Activated CD4-positive, CD25-positive, alpha-beta regulatory T cell treated with anti-CD3 and anti-CD28 coated beads, Interleukin-2, amount 50 U/mL, for 72 hours (primary cell): ENCODE measurements at places on chromosomes 2 and 18.

DNA sequence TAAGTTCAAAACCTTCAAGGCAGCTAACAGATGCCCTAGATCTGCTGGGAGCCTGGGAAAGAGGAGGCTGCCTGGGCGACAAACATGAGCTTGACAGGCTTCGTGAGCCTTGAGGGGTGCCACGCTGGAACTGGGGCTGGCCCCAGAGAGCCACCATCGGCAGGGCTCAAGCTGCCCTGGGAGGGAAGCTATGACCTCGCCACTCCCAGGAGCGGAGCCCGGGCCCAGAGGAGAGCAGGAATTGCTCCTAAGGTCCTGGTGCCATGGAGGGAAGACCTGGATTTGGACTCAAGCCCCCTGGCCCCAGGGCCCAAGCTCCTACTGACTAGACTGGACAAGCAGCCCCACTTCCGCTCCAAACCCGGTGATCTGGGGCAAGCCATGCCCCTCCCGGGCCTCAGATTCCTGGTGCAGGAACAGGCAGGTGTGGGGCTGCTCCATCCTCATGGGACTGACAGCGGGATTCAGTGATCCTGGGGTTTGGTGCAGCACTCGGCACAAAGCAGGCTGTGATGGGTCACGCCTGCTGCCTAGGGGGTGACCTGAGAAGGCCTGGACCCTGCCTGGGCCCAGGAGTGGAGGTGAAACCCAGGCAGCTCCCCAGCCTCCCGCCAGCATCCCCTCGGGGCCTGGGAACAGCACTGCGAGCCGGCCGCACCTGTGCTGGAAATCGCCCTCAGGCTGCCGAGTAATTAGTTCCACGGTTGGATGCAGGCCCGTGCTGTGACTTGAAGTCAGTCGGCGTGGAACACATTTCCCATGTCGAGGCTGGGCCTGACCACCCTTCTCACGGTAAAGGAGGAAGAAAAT, 246.9 kb downstream of the NDUFA10 start:
- DNase-seq, result no peak

DNA sequence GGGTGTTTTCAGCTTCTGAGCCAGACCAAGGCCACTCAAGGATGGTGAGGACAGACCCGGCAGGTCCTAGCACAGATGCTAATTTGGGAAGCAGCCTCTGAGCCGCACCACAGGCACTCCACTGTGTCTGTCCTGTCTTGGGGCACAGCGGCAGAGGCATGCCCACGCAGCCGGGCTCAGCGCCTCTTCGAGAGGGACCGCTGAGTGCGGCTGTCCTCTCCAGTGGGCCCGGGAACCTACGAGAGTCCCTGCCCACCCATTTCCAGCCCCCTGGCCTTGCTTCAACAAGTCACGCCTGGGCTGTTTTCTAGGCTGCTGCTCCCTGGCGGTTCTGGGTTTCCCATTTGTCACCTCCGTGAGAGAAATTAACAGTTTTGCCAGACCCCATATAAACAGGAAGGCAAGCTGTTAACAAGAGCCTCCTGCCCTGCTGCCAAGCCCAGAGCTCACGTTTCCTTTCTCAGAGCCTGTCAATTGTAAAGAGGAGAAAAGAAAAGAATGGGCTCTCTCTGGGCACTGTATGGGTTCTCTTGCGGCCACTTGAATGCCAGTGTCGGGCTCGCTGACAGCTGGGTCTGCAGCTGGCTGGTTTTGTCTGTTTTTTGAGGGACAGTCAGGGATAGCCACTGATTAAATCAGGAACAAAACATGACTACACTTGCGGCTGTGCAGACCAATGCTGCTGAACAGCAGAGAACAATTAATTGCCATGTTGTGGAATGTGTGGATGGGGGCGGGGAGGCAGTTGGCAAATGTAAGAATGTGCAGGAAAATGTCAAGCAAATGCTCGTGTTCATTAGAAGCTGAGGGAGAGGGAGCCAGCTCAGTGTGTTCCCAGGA, 30.6 kb downstream of the TMEM17 start:
- DNase-seq, result no peak

DNA sequence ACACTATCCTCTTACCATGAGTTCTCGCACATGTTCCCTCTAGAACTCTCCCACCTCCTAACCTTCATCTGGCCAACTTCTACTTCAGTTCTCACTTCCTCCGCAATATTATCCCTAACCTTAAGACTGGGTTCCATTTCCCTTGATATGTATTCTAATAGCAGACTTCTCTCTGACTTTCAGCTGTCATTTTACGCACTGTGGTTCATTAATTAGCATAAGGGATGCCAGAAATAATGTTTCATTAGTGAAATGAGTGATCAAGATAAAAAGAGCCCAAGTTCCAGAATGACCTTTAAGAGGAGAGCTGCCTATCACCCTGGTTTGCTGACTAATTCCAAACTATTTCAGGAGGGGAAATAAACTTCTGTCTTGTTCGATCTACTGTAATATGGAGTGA, 108.6 kb upstream of the CCDC150 start:
- no peak for DNase-seq

GRCh38 chr18:21242141-21242779, at the start of gene GREB1L:
GREB1L (plus strand) TSS chr18:21242232; CDS start chr18:21383519, 141,287 bp downstream.
- DNase-seq, result no peak

DNA sequence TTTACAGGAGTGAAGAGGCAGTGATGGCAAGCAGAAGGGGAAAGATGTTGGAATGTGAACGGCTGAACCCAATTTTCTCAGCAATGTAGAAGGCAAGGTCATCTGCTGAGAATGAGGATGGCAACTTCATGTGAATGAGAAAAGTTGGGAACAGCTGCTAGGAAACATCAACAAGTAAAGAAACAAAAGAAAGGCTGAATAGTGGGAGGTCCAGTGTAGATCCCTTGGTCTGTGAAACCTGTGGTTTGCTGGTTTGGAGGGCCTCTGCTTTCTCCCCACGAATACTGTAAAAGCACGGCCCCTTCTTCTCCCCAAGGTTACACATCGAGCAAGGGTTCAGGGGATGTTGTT, 27.4 kb downstream of the MARCHF4 start:
- DNase-seq, result no peak

DNA sequence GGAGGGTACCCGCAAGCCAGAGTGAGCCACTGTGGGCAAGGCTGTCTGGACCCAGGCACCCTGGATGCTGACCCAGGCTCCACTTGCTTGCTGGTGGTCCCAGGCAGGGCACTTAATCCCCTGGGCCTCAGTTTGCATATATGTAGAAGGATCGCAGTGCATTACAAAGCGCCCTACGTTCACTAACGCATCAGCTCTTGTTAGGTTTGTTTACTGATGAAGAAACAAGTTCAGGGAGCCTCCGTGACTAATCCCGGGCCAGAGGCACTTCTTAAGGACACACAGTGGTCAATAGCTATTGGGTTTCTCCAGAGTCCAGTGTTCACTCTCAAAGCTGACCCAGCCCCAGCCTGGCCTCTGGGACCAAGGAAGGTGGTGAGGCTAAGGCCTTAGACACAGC, 70.2 kb downstream of the LBH start:
- DNase-seq, result no peak

DNA sequence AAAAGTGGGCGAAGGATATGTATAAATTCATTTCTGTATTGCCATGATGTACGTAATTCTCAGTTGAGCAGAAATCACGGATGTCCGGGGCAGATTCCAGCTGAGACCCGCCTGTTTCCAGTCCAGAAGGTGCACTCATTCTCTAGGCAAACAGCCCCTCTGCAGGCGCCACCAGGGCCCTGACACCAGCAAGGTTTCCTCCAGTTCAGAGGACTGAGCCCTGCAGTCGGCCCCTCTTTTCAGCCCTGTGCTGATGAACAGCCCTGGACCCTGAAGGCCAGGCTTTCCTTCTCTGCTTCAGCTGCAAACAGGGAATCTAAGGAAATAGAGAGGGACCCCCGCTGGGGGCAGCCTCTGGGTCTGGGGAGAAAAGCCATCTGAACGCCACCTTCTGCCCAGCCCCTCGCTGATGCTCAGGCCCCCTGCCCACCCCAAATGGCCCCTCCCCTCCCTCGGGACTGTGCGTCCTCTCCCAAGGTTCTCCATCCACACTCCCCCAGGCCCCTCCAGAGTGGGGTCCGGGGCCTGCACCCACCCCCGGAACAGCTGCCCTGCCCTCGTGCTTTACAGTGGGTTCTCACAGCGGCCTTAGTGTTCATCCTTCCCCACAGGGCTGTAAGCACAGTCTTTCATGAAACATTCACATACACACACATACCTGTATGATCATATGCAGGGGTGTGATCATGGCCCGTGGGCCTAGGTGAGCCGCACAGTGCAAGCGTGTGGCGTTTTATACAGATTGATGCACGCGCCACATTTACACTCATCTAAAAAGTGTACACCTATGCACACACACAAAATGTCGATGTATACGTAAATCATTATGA, 12.1 kb downstream of the COPS9 start:
- no peak for DNase-seq

DNA sequence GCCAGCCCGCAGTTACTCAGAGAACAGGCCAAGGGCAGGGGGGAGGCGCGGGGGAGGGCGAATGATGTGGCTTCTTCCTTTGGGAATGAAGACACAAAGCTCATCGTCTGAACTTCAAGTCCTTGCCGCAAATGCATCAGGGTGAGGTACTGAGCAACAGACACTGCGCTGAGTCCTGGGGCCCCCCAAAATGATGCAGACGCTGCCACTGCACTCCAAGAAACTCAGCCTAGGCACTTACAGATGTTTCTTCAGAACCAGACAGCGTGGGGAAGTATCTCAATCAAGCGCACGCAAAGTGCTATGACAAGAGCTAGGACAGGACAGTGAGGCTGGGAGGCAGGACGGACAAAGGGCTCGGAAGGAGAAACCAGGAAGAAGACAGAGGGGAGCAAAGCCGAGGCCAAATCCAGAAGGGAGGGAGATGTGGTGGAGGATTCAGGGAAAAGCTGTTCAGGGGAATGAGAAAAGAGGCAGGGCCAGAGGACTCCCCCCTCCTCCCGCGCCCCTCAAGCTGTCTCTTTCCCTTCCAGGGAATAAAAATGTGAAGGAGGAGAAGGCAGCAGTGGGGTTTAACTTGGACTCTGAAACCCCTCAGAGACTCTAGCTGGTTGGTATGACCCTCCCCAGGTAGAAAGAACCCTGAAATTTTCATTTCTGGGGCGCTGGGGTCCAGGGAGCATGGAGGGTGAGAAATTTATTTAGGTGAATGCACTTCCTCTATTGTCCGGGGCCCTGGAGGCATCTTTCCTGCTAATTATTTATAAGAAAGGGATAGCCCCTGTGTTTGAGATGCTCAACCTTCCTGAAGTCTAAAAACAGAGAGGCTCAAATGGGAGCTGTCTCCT, 34.9 kb downstream of the CIB4 start:
- no peak for DNase-seq

DNA sequence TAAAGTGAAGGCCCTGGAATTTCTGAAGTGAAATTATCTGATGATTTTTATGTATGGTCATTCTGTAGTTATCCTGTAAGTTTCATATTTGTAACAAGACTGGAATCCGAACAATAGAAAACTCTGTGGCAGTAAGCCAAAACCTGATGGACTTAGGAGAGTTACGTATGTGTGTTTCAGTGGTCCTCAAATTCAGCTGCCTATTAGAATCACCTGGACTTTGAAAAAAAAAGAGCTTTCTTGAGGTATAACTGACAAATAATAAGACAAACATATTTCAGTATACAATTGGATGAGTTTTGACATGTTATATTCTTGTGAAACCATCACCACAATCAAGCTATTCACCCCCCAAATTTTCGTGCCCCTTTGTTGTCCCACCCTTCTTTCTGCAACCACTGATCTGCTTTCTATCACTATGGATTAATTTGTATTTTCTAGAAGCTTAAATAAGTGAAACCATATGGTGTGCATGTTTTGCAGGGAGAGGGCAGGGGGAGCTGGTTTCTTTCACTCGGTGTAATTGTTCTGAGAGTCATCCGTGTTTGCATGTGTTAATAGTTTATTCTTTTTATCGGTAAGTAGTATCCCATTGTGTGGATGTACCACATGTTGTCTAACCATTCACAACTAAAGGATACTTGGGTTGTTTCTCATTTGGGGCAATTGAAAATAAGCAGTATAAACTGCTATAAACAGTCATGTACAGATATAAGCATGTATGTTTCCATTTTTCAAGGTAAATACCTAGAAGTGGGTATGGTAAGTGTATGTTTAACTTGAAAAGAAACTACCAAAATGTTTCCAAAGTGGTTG, 50.2 kb upstream of the EML4 start:
- no peak for DNase-seq

- no peak for DNase-seq
Observed at GRCh38 chr18:63409301-63409700, 13.0 kb downstream of the VPS4B start.

DNA sequence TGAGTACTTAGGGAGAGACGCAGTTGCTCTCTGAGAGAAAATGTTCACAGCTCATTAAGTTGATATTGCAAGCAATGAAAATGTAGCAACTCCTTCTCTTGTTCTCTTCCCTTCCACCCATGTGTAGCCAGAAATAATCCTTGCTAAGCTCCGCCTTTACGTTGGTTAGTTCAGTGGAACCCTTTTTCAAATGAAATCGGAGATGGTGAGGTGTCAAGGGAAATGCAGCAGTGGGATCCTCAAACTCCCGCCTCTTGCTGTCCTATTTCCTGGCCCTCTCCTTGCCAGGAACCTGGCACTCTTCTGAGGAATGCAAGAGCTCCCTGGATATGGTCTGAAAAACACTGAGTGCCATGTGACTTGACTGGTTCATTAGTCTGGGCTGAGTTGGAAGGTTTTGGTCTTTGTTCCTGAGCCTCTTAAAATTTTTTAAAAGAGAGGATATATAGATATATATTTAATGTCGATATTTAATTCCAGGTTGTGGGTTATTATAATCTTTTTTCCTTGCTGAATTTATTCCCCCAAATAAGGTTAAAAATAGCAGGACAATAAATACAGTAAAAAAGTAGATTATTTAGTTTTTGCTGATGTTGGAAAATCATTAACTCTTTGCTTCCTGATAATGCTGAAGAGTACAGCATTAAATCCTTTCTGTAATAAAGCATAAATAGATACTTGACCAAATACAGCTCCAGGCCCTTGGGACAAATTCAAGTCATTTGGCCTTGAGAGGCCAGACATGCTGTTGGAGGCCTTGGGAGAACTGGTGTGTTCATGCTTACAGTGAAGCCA, 116.2 kb downstream of the EML6 start:
- DNase-seq, result no peak

DNA sequence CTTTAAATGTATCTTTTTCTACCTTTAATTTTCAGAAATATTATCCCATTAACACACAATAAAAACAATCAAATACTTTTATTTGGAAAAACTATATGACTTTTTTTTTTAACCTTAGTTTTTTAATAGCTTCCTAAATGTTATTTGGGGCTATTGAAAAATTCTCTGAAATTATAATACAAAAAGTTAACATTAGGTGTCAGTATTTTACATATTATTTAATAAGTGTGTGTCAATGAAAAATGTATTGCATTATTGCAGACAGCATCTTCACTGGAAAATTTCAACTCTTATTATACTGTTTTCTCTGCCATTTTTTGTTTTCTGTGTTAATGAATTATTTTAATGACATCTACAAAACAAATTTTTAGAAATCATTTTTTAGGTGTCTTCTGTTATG, 51.1 kb upstream of the ARHGAP15 start:
- no peak for DNase-seq

GRCh38 chr18:51537487-51537886, 340.0 kb upstream of the MEX3C start:
- DNase-seq, result no peak

DNA sequence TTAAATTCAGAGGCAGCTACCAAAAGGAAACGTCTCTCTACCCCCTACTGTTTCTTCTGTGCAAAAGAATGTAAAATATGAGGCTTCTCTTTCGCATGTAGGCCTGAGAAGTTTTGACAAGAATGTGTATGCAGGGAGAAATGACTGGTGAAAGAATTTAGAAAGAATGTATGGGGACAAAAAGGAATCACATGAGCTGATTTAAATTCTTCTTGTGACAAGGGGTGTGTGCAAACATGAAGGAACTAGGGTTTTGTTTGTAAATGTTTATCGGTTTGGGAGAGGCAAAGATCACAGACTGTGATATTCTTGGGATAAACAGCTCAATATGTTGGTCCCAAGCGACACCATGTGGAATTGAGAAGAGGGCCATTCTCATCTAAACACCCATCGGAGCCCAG, 345.2 kb upstream of the VRK2 start:
- no peak for DNase-seq
